ENCODE measurements at places on chromosomes 11 and 22.
A peak's percentile ranks its signal among the peaks of the same experiment; 100 is the strongest.

- no peak for DNase-seq
These were observed 2.0 kb downstream of the MMP20 start for GRCh38 chr11:102623128-102623527.

DNA sequence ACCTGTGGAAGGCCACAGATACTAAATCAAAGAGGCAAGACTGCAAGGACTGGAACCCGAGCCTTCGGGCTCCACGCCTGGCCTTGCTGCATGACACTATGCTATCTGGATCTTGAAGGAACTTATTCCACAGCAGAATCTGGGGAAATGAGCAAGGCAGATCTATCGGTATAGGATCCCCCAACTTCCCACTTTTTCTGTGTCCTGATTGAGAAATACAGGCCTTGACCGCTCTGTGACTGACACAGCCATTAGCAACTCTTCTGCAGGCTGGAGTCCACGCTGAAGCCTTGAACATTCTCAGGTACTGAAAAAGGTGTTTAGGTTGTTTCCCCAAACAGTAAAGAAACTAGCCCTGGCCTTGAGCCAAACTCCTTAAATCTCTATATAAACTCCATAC, 241.2 kb upstream of the NARS2 start:
- DNase-seq: no peak

- no peak for DNase-seq
These were observed 7.1 kb downstream of the TSPAN18 start for GRCh38 chr11:44733877-44734276.

DNA sequence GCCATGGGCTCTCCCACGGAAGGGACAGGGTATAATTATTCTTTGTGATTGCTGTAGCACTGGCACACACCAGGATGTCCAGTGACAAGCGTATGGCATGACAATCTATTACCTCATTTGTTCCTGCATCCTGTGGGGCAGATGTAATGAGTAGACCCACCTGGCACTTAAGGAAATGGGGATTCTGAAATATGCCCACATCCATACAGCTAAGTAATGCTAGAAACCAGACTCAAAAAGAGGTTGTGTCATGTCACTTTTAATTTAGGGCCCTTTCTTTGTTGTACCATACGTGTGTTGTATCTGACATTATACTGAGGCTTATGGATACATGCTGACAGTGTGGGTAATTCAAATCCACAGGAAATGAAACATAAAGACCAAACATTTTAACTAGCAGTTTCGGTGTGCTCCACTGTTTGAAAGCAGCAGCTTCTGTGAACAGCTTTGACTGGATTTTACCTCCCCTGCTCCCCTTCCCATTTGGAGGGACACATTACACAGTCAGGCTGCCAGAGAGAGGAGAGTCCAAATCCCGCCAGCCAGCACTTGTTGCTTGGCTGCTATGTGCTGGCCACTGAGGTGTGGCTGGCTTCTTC, 21.2 kb downstream of the GRAMD1B start:
- DNase-seq: no peak

DNA sequence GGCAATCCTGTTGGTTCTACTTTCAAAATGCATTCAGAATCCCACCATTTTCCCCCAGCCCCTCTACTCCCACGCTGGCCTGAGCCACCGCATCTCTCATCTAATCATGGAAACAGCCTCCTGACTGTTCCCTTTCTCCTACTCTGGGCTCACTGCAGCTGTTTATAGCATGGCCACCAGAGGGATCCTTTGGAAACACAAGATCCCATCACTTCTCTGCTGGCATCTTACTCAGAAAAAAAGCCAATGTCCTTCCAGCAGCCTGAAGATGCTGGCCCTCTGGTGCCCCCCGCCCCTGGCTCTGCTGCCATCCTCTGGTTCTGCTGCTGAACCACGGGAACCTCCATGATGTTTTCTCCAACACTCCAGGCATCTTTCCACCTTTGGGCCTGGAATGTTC, 11.1 kb downstream of the MS4A8 start:
- DNase-seq: no peak

DNA sequence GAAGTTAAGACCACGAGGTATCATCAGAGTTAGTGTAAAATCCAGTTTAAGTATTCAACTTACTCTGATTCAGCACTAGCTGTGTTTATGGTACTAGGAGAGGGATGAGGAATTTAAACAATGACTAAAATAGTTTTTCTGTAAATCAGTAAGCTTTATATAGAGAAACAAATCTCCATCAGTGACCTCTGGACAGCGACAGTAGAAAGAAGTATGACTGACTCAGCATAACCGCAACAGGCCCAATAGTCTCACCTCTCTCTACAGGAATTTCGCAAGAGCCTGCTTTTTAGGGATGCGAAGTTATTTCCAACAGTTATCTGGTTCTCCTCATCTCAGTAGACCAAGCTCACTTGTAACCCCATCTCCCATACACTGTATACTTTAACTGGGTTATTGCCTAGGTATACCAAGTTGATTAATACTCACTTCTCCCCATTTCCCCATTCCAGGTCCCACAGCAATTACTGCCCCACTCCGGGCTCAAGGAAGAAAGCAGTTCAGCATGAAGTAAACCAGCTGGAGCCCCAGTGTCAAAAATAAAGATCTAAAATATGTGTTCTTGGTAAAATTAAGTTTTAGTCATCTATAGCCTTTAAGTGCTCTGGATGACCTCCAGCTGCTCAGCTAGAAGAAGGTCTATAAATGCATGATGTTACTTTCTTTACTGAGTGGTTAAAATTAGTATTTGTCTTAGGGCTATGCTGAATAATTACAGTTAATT, 770.6 kb upstream of the CCDC90B start:
- DNase-seq: no peak

- DNase-seq: no peak
These were observed 4.0 kb downstream of the DSCAML1 start for GRCh38 chr11:117792992-117793391.

- peak; percentile 70 for DNase-seq
These were observed 230.4 kb upstream of the MTNR1B start for GRCh38 chr11:92739041-92739440.

DNA sequence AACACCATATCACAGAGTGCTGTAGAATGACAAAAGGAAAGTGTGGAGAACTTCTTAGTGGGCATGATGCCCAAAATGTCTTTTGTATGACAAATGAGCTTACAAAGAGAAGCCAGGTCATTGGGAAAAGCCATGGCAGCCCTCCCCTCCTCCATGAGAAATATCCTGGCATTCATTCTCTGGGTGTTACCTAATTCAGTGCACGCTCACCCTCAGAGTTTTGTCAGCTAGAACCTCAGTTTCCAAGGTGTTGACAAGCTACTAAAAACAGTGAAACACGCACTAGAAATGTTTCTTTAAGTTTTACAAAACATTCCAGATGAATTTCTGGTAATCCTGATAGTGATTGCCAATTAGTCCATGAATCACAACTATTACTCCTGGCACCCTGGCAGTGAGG, 105.4 kb upstream of the FSHB start:
- DNase-seq: peak; percentile 79

DNA sequence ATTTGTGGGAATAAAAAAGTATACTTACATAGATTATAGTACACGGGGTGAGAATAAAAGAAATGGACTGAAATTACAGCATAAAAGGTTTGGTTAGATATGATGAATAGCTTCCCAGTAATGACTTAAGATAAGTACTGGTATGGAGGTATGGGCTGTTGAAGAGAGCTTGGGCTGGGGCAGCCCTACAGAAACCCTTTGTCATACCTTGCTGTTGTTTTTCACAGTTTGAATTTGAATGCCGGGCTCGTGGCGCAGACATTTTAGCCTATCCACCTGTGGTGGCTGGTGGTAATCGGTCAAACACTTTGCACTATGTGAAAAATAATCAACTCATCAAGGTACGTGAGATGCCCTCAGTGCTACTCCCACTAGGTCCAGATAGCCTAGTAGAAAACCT, 42.3 kb upstream of the RBX1 start:
- DNase-seq: no peak

DNA sequence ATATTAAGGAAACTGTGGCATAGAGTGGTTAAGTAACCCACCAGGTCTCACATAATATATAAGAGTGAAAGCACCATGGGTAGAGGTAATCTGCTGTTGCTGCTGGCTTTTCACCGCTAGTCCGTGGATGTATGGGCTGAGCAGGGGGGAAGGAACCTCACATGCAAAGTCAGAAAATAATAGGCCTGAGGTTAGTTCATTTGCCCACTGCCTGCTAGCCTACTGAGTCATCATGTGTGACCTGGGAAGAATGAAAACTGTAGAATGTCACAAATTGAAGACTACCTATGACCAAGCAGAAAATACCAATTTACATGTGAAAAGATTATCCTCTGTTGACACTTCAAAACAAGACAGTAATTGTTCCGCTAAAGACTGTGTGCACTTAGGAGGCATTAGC, 560.1 kb upstream of the FAT3 start:
- no peak for DNase-seq

- no peak for DNase-seq
These were observed 396 bp downstream of the NPAT start for GRCh38 chr11:108221911-108222573.

DNA sequence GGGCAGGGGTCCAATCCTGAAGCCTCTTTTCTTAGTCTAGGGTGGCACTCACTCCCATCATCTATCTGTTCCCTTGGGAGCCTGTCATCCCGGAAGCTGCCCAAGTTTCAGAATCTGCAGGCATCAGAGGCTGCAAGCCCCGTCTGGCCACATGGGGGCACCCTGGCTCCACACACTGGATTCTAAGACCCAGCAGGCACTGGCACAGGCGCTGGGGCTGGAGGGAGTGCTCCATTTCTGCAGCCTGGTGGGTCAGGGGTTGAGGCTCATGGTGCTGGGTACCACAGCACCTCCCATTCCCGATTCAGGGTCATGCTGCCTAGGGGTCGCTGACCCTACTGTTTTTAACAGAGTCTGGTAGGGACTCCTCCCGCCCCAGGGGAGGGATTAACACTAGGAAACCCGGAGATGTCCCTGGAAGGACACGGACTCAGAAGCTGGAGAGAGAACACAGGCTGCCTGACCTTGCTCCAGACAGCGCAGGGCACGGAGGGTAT, 243.9 kb upstream of the SYN3 start:
- peak; percentile 70 for DNase-seq

- DNase-seq: no peak
These were observed 441.1 kb downstream of the TBC1D22A start for GRCh38 chr22:47203554-47203991.

- DNase-seq: no peak
These were observed 22.4 kb downstream of the TRMU start for GRCh38 chr22:46357711-46358520.

GRCh38 chr11:112723676-112724495, 237.3 kb upstream of the NCAM1 start:
- no peak for DNase-seq

All from fibroblast of skin of scalp (primary cell).